ENCODE measurements at places on chromosomes 1 and 21.

DNA sequence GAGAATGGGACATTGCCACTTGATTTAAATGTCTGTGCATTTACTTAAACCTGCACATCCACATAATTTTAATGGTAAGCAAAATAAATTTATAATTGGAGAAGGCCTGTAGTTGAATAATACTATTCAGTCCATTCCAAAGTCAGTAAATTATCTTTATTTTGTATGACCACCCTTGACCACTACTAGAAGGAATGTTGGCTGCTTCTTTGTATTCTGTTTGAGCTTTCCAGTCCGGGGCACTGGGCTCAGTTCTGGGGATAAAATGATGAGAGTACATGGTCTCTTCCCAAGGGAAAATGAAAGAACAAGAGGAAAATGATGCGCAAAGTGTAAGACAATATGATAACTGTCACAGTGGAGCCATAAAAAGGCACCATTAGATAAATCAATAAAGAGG is 98.9 kb downstream of the CRB1 start:
- DNase-seq, result no peak

GRCh38 chr1:150178548-150178947 is 28.8 kb downstream of the PLEKHO1 start:
- no peak for DNase-seq

- DNase-seq, result no peak
Observed at GRCh38 chr1:11678442-11678841, 2.5 kb downstream of the MAD2L2 start.

DNA sequence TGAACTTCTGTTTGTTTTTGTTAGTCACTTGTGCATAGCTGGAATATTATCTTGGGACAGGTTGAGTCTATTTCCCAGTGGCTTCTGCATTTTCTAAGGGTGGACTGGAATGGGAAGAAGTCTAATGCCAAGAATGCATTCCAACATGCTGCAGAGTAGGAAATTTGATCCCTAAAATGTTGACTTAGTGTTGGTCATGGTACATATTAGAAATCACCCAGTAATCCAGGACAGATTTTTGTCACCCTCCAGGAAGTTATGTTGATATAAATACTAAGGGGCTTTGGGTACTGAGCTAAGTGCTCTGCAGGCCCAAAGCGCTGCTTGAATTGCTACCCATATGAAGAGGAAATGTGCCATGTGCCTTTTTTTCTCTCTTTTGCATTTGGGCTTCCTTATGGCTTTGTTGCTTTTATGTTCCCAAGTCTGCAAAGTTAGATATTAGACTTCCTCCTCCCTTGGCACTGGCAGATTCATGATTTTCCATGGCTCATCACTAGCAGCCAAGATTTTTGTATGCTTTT is 10.0 kb downstream of the ARID1A start:
- DNase-seq, result no peak

GRCh38 chr21:21200103-21200938 is 202.1 kb downstream of the NCAM2 start:
- no peak for DNase-seq

- peak; percentile 94 for DNase-seq
Observed at GRCh38 chr1:36385410-36386264, at the start of gene STK40. STK40 (minus strand) TSS chr1:36385924; CDS start chr1:36361332, 24,592 bp downstream.

GRCh38 chr1:65952696-65953095 is 160.0 kb downstream of the PDE4B start:
- no peak for DNase-seq

DNA sequence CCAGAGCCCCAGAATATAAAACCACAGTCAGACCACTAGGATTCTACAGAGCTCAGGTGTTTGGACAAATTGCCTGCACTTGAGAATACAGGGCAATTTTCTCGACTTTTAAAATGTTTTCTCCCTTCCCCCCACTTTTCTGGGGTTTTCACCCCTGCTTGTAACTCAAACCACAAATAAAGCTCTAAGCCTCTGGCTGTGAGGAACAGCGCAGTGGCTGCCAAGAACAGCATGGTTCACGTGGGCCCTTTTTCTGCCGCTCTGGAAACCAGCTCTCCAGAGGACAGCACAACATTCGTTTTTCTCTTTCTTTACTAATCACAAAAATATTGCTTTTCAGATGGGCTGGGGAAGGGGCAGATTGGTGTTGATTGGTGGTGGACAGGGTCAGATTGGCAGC is 102.2 kb upstream of the JUN start:
- DNase-seq, result no peak

DNA sequence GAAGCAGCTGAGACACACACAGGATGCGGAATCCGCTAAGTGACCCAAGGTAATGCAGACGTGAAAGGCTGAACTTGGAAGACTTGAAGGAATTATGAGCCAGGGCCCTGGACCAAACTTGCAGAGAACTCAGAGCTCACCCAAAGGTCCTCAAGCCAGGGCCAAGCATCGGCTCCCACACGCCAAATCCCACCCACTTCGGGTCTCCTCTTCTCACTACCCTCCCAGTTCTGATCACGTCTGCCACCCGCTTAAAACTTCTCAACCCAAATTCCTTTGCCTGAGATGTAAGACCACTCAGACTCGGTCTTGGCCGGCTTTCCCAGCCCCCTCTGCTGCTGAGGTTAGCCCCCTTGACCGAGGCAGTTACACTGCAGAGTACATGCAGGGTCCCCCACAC is 130.1 kb downstream of the PSMG1 start:
- DNase-seq, result no peak

- no peak for DNase-seq
Observed at GRCh38 chr21:45593162-45594022, 50.1 kb upstream of the PCBP3 start.

- peak; percentile 32 for DNase-seq
Observed at GRCh38 chr1:21659099-21659923, 9.8 kb downstream of the RAP1GAP start.

DNA sequence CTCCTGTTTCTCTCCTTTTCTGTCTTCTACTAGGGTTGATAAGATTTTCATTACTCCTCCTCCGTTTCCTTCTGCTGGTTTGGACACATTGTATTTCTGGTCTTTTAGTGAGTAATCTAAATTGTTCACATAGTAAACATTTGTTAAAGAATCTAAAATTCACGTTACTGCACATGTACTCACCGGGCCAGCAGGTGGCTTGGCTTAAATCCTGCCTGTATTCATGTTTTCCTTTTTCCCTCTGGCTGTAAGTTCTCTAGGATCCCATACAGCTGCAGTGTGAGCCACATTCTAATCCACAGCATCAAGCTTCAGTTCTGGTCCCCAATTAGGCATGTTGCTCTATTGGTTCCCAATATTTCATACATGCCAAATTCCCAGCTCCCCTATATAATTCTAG is 958.3 kb downstream of the ADGRL2 start:
- no peak for DNase-seq

- DNase-seq, result no peak
Observed at GRCh38 chr1:109040989-109041620, 797 bp downstream of the WDR47 start.

DNA sequence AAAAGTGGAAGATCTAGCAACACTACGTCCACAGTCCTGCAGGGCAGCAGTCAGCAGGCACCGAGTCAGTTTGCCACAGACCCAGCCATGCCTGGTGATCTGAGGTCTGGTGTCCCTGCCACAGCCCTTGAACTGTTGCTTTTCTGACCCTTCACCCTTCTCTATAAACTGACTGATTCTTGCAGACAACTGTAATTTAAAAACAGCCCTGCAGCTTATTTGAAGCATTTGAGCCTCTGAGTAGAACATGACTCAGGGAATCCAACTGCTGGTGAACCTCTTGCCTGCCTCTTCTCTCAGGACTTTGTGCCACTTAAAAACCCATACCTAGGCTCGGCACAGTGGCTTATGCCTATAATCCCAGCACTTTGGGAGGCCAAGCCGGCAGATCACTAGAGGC is 107.2 kb downstream of the EDEM3 start:
- no peak for DNase-seq

GRCh38 chr1:110513511-110513910 is 5.5 kb downstream of the KCNA10 start:
- no peak for DNase-seq

GRCh38 chr1:193487722-193488121 is 301.3 kb upstream of the B3GALT2 start:
- DNase-seq, result no peak

- DNase-seq, result peak; percentile 24
Observed at GRCh38 chr1:45385302-45385701, 45.1 kb upstream of the MUTYH start.

- DNase-seq, result no peak
Observed at GRCh38 chr1:187513190-187513589, 684.4 kb downstream of the PLA2G4A start.

DNA sequence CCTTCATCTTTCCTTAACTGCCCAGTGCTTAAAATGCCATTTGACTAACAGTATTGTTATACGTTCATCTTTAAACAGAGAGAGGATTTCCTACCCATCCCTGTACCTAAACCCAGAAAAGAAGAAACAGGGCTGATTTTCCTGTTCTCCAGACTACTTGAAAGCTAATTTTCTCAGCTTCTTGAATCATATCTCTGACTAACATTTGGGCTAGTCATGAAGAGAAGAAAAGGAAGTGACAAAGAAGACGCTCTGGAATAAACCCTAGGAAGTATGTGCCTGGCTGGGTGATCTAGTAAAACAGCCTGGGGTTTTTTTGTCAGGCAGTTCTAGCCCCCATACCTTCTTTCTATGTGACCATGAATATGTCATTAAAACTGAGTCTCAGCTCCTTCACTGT is 44.8 kb upstream of the SGIP1 start:
- DNase-seq, result no peak

DNA sequence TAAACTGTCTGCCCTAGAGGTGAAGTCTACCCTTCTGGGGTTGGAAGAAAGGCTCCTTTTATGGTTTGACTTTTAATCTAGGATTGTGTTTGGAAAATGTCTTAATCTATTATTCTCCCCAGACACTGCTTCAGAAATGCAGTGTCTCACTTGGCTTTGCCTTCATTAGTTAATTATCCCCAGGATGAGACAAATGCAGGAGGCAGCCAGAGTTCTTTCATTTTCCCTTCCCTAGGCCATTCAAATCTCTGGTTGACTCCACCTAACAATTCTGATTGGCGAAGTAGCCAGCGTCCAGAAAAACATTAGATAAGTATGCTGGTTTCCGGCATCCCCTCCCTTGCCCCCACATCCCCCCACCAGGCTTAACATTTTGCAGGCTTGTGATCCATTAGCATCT is 325.8 kb upstream of the PBX1 start:
- DNase-seq, result no peak

DNA sequence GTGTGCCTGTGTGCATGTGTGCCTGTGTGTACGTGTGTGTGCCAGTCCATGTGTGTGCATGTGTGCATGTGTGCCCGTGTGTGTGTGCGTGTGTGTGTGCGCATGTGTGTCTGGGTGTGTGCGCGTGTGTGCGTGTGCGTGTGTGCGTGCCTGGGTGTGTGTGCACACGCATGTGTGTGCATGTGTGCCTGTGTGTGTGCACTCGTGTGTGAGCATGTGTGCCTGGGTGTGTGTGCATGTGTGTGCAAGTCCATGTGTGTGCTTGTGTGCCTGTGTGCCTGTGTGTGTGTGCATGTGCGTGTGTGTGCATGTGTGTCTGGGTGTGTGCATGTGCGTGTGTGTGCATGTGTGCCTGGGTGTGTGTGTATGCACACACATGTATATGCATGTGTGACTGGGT is 28.7 kb upstream of the COL6A2 start:
- DNase-seq, result no peak

- DNase-seq, result peak; percentile 88
Observed at GRCh38 chr1:36585569-36586548, 103.1 kb upstream of the CSF3R start.

- DNase-seq, result peak; percentile 73
Observed at GRCh38 chr1:179021873-179022272, 3.8 kb upstream of the FAM20B start.

GRCh38 chr1:32960819-32961355 is 3.7 kb downstream of the RNF19B start:
- DNase-seq, result no peak

- DNase-seq, result no peak
Observed at GRCh38 chr1:62981434-62981833, 197.5 kb downstream of the ATG4C start.

- no peak for DNase-seq
Observed at GRCh38 chr1:48084826-48085225, 87.6 kb upstream of the TRABD2B start.

DNA sequence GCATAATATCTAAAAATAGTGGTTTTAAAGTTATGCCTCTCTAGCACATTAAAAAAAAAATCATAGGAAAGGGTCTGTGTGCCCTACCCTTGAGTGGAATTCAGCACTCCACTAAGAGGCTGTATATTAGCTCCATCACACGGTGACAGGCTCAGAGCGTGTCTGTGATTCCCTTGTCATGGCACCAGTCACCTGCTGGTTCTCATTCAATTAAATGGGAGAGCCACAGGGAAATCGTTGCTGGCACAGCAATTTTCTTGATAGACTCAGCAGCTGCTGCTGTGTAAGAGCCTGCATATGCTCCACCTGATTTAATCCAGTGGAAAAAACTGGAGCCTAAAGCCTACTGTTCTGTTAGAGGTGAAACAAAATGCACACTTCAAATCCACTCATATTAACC is 9.5 kb downstream of the ATP6V1G3 start:
- DNase-seq, result peak; percentile 26

DNA sequence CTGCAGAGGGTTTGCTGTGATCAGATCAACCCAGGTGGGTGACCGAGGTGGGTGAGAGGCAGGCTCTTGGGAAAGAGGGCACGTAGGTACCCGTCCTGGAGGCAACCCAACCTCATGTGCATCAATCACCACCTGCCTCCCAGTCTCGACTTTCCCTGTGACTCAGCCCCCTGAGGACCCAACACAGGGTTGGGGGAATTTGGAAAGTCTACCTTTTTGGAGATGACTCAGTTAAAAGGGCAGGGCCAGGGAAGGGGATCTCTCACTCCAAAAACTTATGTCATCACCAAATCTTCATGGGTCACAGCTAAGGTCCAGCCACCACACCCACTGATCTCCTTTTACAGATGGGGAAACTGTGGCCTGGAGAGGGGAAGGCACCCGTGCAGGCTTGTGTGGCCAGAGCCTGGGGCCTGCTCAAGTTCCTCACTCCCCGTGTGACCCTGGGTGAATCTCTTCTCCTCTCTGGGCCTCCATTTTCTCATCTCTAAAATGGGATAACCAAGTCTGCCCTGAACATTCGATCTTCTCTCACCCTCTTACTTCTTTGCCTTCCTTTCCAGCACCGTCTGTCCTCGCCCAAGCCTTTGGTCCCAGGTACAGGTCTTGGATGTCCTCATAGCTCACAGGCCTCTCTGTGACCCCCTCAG is 34.6 kb upstream of the WNT4 start:
- DNase-seq, result no peak

- no peak for DNase-seq
Observed at GRCh38 chr1:67078291-67078690, 24.3 kb upstream of the SLC35D1 start.

- DNase-seq, result no peak
Observed at GRCh38 chr1:160739098-160739511, at the start of gene SLAMF7. SLAMF7 (plus strand) TSS chr1:160739247; CDS start chr1:160739302, 55 bp downstream.

DNA sequence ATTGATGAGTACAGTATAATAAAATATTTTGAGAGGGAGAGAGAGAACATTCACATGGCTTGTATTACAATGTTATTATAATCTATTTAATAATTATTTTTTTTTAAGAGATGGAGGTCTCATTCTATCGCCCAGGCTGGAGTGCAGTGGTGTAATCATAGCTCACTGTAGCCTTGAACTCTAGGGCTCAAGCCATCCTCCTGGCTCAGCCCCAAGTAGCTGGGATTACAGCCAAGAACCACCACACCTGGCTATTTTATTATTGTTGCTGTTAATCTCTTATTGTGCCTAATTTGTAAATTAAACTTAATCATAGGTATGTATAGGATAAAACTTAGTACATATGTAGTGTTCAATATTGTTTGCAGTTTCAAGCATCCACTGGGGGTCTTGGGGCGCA is 57.8 kb downstream of the HS2ST1 start:
- no peak for DNase-seq
